ENCODE measurements at places on chromosomes 2 and 18.
A peak's percentile ranks its signal among the peaks of the same experiment; 100 is the strongest.

DNA sequence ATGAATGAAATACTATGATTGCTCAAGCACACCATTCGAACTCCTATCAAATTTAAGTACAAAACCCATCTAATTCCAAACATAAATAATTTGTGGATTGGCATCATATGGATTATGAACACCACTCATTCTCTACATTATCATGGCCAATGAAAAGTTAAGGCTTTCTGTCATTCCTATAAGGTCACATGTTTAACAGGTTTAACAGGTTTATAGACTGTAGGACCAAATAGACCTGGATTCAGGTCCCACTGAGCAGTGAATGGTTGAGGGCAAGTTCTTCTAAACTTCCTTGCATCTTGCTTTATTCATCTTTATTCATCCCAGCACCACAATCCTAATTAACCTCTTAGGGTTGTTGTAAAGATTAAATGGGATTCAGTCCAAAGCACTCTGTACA, 33.4 kb downstream of the FBXO36 start:
- no peak for DNase-seq

DNA sequence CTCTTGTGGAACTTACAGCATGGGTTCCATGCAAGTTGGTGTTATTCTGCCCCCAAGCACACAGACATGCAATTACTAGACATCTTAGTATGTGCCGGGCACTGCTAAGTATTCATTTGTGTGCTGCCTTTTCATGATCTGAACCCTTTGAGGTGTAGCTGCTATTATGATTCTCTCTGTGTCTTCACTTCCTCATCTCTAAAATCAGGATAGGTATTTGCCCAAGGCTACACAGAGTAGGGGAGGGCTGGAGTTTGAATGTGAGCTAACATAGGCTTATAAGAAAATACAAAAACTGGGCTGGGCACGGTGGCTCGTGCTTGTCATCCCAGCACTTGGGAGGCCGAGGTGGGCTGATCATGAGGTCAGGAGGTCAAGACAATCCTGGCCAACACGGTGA, 27.2 kb downstream of the FASTKD2 start:
- DNase-seq = no peak

GRCh38 chr18:74631623-74632350, 34.1 kb downstream of the ZNF407 start:
- no peak for DNase-seq

DNA sequence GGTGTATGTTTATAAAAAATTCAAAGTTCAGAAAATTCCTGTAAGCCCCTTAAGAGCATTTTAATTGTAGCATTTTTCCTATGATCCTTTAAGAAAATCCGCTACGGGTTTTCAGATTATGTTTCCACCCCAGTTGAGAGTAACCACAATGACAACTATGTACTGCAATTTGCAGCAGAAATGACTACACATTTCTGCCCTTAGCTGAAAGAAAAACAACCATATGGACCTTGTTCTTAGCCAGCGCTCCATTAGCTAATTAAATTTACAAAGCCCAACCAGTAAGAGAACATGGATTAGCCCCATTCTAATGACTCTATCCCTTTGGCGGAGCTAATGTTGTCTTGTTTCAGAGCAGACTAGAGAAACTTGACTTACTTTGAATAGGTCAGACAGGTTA, 247.6 kb downstream of the SLC8A1 start:
- DNase-seq = no peak

DNA sequence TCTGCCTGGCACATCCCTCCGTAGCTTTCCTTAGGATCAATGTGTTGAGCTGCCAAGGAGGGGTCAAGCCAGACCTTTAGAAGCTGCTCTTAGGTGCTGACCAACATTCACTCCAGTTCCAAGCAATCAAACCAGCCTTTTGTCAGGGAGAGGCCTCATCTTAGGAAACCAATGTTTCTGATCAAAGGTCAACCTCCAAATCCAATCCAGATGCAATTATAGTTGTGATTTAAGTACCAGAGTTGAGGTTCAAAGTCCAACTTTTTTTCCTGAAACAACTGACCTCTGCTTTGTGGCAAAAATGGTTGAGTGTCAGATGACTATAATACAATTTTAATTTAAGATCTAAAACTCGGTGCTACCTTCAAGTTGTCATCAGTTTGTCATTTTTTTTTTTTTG, 303.4 kb downstream of the ALK start:
- no peak for DNase-seq

GRCh38 chr2:32284321-32284720, 6.6 kb downstream of the YIPF4 start:
- no peak for DNase-seq

- no peak for DNase-seq
Measured at GRCh38 chr18:56276466-56276865, 361.9 kb downstream of the TXNL1 start.

GRCh38 chr2:159186462-159186861, 100.0 kb downstream of the WDSUB1 start:
- DNase-seq = no peak

DNA sequence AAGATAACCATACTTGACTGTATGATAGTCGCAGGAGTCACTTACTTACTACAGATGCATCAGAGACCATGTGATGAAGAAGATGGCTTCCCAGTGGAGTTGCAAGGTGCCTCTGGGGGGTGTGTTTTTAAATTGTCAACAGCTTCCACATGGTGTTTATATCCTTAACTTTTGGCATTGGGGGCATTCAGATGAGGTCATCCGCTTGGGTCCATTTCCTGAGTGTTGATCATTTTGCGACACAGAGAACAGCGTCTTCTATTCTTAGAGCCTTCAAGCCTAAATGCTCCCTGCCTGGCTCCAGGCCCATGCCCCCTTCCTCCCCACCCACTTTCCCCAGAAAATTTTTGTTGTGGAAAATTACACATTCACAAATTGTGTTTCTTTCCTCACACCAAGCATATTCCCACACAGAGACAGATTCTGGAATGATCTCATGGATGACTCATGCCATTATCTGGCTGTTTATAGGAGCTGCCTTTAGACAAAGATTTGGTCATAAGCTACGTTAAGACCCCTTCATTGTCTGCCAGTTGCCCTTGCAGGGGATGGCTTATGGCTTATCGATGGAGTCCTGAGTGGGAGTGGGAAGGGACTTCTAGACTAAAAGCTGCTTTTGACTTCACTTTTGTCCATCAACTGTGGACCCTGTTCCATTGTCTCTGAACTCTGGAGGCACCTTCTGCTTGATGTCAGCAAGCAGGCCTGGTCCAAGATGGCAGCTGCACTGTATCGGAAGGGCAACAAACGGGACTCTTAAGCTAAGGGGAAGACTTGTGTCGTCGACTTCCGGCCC, 91.8 kb downstream of the CABLES1 start:
- DNase-seq = peak; percentile 58

- DNase-seq = no peak
Measured at GRCh38 chr2:67782443-67782842, 280.4 kb downstream of the C1D start.

DNA sequence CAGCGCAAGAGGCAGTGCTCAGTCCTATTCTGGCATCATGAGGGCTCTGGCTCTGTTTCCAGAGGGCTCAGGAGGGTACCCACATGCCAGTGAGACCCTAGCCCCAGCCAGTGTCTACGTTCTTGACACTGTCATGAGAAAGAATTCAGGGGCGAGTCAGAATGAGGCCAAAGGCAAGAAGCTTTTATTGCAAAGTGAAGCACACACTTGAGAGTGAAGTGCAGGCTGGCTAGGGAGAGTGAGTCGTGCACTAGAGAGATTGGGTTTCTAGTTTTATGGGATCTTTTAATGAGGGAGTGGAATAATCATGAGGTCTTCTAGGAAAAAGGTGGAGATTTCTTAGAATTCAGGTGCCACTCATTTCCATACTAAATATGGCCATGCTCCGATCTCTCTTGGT, 164.1 kb downstream of the DCDC2C start:
- no peak for DNase-seq

- DNase-seq = no peak
Measured at GRCh38 chr18:65269375-65269774, 481.4 kb upstream of the CDH7 start.

DNA sequence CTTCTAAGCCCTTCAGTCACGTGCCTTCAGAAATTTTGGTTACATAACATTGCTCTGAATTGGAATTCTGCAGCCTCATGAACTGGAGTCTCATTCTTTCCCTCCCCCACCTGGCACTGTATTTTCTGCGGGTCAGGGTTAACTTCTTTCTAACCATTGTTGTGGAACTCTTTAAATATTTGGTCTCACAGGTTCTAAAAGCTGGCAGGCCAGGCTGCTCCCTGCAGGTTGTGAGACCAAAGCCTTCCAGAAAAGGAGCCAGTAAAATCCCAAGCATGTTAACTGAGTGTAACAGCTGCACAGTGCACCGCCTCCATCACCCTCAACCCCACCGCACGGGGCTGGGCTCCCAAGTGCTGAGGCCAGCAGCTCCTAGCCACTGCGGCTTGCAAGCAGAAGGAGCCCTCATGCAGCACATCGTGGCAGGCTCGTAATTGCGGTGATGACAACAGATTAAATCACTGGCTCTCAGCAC, 174.1 kb upstream of the ALPP start:
- peak; percentile 19 for DNase-seq

DNA sequence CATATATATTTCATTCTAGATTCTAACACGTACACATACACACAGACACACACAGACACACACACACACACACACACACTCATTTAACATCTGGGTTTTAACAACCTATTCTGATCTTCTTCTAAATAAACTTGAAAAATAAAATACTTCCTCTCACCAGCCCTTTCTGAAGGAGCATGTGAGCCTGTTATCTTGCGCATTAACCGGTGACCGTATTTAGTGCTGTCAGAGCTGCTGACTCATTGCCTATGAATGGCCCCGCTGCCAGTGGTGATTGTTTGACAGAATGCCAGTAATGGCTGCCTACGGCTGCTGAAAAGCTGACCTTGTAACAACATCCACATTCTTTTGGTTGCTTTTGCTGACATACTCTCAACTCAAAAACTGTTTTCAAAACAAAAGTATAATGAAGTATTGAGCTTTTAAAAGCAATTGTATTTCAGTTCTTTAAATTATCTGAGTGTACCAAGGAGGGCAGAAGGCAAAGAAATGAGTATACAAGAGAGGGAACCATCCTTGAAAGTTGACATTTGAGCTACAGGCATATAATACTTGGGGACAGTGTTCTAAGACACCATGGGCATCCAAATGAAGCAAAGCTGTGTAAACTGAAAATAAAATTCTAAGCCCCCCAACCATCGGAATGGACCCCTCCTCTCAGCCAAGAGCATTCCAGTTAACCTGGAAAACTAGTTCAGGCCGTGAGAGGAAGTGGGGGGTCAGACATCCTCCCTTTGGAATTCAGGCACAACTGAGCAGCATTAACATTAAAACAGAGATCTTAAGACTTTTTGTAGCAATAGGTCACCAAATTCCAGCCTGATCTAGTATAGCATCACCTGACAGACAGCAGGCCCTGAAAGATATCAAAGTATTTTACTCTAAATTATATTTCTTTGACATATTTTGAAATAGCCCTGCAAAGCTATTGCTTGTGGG, 50.2 kb upstream of the DTNA start:
- peak; percentile 89 for DNase-seq

DNA sequence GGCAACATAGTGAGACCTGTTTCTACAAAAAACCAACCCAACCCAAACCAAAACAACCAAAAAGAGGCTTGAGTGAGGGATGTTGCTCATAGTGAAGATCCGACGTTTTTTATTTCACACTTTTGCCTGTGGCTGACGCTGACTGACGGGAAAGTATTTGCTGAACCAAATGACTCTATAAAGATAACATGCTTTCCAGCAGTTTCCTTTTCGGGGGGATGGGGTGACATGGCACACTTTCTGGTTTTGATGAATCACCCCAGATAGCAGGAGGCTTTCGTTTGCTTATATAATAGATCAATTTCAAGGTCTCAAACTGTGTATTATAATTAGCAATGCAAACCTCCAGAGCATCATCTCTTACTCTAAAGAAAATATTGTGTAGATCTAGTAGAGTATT, 150.8 kb downstream of the AQP4 start:
- DNase-seq = no peak

GRCh38 chr2:147223553-147224060, 621.2 kb upstream of the ACVR2A start:
- DNase-seq = no peak

All from GM04504 (cell line).